ENCODE measurements at places on chromosomes 6 and 20. TPM values are rescaled to one million over a fixed set of nuclear protein-coding genes. Genes with fewer than 3 reads are reported as not detected.

The RAET1L gene
- not detected for total RNA-seq

The ALDH5A1 gene
- 14.9 TPM for total RNA-seq

The HNF4A gene
- not detected for total RNA-seq

The SOX18 gene
- total RNA-seq, result 9.5 TPM

The LPA gene
- total RNA-seq, result not detected

The OR2B6 gene
- total RNA-seq, result 0.22 TPM

The ASCC3 gene
- 32.5 TPM for total RNA-seq

The PDE10A gene
- total RNA-seq, result 189 TPM
